ENCODE measurements at places on chromosomes 6 and 20.

- no peak for DNase-seq
Observed at GRCh38 chr20:21322083-21322710, 19.1 kb downstream of the XRN2 start.

GRCh38 chr6:55069132-55069781, 105.1 kb upstream of the HCRTR2 start:
- DNase-seq = peak; percentile 14

DNA sequence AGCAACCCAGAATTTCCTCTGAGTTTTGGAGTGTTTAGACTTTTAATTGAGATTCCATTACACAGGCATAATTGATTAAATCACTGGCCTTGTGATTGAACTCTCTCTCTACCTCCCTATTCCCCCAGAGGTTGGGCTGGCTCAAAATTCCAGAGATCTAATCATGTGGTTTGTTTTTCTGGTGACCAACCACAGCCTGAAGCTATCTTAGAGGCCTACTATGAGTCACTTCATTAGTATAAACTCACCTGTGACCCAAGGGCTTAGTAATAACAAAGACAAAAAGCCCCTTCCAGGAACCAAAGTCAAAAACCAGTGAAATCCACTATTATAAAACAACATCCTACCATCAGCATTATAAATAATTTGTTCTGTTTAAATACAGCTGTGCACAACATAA, 992.5 kb upstream of the CITED2 start:
- peak; percentile 56 for DNase-seq

DNA sequence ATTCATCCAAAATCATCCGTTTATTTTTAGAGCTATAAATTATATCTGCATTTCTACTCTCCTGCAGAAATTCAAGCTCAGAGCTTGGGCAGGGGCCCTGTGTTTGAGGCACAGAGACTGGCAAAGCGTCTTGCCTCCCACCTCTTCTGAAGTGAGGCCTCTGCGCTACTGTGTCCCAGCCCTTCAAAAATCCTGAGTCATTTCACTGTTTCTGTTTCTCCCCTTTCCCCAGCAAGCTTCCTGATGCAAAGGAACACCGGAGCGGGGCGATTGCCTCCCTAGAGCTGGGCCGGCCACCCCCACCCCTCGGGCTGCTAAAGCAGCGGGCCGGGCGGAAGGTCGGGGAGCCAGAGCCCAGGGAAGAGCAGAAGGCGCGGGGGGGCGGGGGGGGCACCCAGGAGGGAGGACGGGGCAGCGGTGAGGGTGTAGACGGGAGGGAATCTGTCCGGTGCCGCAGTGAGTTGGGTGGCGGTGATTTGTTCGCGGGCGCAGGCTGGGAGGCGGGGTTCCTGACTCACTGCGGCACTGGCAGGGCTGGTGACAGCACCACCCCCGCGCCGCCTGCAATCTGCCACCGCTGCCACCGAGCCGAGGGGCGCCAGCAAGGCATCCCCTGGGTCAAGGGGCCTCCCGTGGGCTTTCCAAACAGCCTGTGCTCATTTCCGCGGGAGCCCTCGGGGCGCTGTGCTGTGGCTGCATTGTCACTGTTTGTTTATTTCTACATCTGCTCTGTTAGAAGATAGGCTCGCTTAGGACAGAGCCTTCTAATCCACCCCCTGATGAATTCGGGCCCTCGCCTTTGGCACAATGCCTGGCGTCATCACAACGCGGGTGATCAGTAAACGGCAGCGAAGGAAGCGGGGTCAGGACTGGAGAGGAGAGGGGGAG, 46.5 kb upstream of the SNAP25 start:
- DNase-seq = no peak

- no peak for DNase-seq
Observed at GRCh38 chr6:138218449-138218848, at the start of gene PBOV1. Gene PBOV1 (minus strand): TSS chr6:138218491. CDS start chr6:138218395, 96 bp downstream.
